ENCODE measurements at places on chromosomes 7 and 10.

GRCh38 chr7:46993396-46993795, 588.5 kb downstream of the TNS3 start:
- DNase-seq: no peak

- DNase-seq: no peak
Observed at GRCh38 chr10:37754538-37755323, 102.7 kb downstream of the ZNF248 start.

DNA sequence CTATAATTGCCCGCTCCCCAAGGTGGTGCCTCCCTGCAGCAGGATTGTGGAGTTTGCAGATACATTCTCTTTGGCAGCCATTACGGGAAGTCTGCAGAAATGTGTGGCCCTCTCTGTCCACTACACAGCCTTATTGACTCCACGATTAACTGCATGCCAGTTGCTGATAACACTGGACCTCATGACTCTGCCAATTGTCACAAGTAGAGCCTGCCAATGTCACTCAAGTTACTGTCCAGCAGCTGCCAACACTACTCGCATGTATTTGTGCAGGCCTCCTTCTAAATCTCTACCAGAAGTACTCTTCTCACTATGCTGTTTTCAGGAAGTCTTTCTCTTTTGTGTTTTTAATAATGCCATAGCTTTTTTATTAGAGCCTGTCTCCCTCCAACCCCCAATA, 128.8 kb downstream of the PPP1R3A start:
- DNase-seq: no peak

DNA sequence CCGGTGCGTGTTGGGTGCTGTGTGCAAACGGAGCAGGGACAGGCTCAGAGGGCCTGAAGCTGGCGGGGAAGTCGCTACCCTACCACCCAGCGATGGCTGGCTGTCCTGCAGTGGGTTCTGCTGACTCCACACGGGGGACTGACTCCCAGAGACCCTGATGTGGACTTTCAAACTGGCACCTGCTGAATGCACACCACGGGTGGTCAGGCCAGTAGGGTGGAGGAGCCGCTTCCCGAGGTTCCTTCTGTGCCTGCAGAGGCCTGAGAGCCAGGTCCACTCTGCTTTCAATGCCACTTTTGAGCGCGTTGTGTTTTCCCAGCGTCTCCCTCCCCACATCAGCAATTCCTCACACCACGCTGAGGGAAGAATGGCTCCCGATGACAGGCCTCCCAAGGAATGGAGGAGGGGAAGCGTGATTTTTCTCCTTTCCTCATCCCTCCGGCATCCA, 135.3 kb downstream of the ADARB2 start:
- DNase-seq: no peak

- no peak for DNase-seq
Observed at GRCh38 chr7:158411232-158411950, 176.2 kb downstream of the PTPRN2 start.
